NCI-H1930 (cell line): ENCODE measurements at places on chromosomes 5 and 9.

DNA sequence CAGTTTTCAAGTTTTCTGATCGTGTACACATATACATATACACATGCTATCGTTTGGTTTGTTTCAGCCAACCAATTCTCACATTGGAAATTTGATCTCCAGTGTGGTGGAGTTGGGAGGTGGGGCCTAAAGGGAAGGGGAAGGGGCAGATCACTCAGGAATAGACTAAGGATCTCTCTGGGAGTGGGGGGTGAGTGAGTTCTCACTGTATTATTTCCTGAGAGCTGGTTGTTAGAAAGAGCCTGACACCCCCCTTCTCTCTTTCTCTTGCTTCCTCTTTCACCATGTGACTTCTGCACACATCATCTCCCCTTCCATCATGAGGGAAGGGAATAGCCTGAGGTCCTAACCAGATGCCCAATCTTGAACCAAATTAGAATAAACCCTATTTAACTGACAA lies 551.7 kb downstream of the MAT2B start:
- no peak for DNase-seq

- DNase-seq, result no peak
Measured at GRCh38 chr5:133393776-133394476, 218.4 kb downstream of the FSTL4 start.

DNA sequence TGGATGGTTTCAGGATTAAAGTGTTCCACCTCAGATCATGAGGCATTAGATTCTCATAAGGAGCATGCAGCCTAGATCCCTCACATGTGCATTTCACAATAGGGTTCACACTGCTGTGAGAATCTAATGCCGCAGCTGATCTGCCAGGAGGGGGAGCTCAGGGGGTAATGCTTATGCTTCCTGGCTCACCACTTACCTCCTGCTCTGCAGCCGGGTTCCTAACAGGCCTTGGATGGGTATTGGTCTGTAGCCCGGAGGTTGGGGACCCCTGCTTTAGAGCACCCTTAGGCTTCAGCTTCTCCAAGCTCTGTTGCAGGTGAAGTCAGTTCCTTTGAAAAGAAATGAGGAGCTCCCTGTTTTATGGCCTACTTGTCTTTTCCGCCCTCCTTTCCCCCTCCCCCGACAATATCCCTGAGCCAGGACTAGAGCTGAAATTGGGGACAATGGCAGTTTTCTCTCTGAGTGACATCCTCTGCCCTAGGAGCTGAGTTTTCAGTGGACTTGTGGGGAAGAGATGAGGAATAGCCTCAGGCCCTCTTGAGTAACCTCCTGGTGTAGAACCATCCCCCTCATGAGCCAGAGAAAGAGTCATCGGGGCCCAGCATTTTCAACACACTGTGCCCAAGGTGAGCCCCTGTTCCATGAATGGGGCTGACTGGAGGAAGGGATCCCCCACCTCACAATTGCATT lies 16.2 kb upstream of the MAT2B start:
- no peak for DNase-seq

DNA sequence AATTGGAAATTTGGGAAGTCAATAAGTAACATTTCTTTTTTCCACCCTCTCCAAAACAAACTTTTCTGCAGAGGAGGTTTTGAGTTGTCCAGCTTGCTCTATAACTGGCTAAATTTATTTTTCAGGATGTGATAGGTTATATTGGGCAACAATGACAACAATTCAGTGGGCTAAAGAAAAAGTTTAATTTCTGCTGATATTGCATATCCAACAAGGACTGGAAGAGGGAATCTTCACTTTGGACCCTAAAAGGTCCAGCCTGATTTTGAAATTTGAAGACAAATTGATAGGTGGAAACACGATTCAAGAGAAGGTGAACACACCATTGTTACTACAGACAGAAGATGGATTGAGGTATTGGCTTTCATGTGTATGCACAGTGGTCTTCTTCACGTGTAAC lies 393.1 kb downstream of the BRINP1 start:
- no peak for DNase-seq

DNA sequence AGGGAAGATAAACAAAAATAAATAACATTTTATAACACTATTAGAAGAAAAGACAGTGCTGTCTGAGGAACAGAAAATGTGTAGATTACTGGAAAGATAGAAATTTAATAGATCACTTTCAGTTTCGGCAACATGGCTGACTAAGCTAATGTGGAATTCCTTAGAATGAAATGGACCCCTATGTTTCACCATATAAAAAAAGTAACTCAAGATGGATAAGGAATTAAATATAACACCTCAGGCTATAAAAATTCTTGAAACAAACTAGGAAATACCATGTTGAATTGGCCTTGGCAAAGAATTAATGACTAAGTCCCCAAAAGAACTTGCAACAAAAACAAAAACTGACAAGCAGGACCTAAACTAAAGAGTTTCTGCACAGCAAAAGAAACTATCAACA lies 558.3 kb downstream of the CHSY3 start:
- DNase-seq, result no peak

DNA sequence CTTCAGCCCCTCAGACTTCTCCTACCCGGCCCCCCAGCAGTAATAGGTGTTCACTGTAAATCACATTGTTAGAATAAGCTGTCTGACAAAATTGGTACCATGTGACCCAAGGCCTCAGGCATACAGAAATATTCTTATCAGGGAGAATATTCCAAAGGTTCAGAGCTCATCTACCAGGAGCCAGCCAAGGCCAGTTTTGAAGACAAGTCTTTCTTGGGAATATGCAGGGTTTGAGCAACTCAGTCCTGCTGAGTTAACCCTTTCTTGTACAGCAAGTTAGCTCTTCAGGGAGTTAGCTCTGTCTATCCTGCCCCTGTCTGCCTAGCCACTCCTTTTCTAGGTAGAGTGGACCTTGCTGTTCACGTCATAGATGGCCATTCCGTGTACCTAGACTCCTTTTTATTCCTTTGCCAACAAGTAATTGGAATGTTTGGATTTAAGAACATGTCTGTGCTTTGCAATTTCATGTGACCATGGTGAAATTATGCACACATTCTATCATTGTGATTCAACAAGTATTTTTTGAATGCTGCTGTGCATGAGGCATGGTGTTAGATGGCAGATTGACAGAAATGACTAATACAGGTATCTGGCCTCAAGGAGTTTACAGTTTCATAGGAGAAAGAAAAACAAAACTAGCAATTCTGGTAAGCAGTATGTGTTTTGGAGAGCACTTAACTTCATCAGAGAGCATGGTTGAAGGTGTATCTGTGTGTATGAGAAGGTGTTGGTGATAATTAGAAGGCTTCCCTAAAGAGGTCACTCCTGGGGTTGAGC lies 22.6 kb downstream of the TGFBR1 start:
- no peak for DNase-seq
